Sigmoid colon (tissue), 7 donors: ENCODE measurements at places on chromosomes 16 and 17. TPM values are rescaled to one million over a fixed set of nuclear protein-coding genes. Genes with fewer than 3 reads are reported as not detected.

The RAMP2 gene
- 21.0 TPM for polyA plus RNA-seq

GRCh38 chr17:8806926-8807550 is 7.9 kb upstream of the MFSD6L start:
- DNase-seq = no peak

The FBXW10B gene
- polyA plus RNA-seq = 1.0 TPM

GRCh38 chr17:76550712-76551615 is 11.1 kb downstream of the PRCD start:
- no peak for DNase-seq

The PRKCB gene
- polyA plus RNA-seq = 5.8 TPM

The PIPOX gene
- polyA plus RNA-seq = 1.2 TPM

DNA sequence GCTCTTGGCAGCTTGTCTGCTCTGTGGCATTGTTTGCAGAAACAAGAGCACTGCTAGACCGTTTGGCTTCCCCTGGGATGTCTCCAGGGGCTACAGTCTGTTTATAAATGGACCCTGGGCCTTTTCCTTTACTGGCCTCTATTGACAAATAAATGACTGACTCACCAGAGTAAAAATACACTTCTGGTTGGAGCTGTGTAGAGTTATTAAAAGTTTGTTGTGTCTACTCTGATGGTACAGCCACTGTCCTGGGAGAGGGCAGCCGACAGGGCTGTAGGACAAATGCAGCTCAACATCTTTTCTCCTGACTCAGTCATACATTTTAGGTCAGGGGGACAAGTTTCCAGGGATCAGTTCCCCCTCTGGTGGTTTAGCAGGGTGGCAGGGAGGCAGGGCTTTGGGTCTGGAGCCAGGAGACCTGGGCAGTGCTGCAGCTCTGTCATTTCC is 30.0 kb downstream of the FOXL1 start:
- no peak for DNase-seq

GRCh38 chr16:26070302-26071100 is 378.7 kb downstream of the HS3ST4 start:
- no peak for DNase-seq

The NXN gene
- 8.4 TPM for polyA plus RNA-seq

- DNase-seq = no peak
Observed at GRCh38 chr17:32553168-32553567, 66.4 kb downstream of the CDK5R1 start.

DNA sequence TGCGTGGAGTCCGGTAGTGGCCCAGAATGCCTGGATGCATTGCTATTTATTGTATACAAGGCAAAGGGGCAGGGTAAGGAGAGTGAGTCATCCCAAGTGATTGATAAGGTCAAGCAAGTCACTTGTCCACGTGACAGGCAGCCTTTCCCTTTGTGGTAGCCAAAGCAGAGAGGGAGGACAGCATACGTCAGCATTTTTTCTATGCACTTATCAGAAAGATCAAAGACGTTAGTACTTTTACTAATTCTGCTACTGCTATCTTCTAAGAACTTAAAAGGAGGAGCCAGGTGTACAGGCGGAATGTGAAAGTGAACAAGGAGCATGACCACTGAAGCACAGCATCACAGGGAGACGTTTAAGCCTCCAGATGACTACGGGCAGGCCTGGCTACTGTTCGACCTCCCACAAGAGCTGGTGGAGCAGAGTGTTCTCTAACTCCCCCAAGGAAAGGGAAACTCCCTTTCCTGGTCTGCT is 47.9 kb upstream of the ARL4D start:
- DNase-seq = no peak

- DNase-seq = no peak
Observed at GRCh38 chr16:57256601-57257395, 11.7 kb downstream of the ARL2BP start.
